A375 (cell line): ENCODE measurements at places on chromosomes 7 and 10. TPM values are rescaled to one million over a fixed set of nuclear protein-coding genes. Genes with fewer than 3 reads are reported as not detected.

Gene MAGI2
- 2.9 and 3.5 TPM in 2 replicates for total RNA-seq

Gene CPVL
- 12.3 and 13.3 TPM in 2 replicates for total RNA-seq

Gene MMD2
- total RNA-seq = not detected in 2 replicates

Gene TAS2R41
- not detected in 2 replicates for total RNA-seq

Gene DNAH11
- total RNA-seq = 1.6 and 5.0 TPM in 2 replicates

Gene THSD7A
- total RNA-seq = 0.38 and 0.82 TPM in 2 replicates

Gene SPDYE3
- total RNA-seq = not detected in 2 replicates

Gene KNDC1
- under 0.01 and 0.19 TPM in 2 replicates for total RNA-seq

Gene RTKN2
- 1.5 and 1.9 TPM in 2 replicates for total RNA-seq

Gene MRLN
- total RNA-seq = not detected in 2 replicates

Gene PKD2L1
- not detected in 2 replicates for total RNA-seq

Gene DLX5
- total RNA-seq = not detected in 2 replicates

Gene SPDYE8
- not detected in 2 replicates for total RNA-seq

Gene GLI3
- 4.0 and 5.5 TPM in 2 replicates for total RNA-seq

Gene NUTM2E
- total RNA-seq = not detected in 2 replicates
